ENCODE measurements at places on chromosomes 6 and 20.

GRCh38 chr20:19566226-19566945 is 191.7 kb upstream of the RIN2 start:
- DNase-seq = no peak

DNA sequence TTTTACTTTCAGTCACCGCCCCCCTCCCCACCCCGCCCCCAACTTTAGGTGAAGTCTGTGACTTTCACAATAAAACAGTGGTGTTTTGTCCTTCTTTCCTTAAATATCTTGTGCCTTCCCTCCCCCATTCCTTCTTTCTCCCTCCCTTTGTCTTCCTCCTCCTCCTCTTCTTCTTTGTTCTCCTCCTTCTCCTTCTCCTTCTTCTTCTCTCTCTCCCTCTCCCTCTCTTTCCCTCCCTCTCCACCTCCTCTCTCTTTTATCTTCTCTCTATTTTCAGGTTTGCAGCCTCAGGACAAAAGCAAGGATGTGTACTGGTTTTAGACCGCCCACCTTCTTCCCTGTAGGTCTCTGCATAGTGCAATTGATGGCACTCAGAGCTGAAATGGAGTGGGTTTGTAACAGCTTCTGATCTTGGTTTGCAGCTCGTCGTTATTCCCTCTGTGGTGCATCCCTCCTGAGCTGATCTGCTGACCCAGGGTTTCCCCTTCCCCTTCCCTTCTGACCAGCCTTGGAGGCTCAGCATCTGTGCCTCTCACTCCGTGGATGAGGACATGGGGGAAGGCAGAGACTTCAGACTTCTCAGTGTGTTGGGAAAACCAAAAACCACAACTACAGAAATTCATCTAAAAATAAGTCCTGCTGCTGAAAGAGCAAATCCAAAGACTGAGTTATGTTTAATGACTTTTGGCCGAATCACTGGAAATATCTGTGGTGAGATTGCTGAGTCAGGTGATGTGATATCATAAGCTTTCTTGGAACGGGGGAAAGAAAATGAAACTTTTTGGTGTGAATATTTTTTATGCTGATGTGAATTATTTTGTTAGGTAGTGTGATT is 6.9 kb downstream of the VGLL2 start:
- no peak for DNase-seq

DNA sequence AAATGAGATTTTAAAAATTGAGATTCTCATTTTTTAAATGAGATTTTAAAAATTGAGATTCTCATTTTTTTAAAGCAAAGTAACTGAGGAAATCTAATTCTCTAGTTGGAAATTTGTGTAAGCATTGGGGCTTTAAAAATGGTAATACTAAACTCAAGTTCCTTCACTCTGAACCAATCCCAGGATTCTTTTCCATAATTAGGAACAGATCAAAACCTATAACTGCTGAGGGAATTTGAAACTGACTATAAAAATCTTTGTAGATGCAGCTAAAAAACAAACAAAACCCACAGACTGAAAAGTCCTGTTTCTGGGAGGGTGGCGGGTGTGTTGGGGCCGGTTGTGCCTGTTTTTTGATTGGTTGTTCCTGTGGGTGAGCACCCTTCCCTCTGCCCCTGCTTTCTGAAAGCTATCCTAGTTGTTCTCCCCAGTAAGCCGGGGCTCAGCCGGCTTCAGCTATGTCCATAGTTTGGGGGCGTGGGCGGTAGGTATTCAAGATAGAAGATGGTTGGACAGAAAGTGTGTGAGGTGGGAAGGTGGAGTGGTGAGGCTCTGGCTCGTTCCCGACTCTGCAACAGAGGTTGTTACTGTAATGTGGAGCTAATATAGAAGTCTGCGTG is 49.3 kb downstream of the GFRA4 start:
- DNase-seq = no peak

GRCh38 chr6:38153076-38153797 is 333.7 kb downstream of the ZFAND3 start:
- DNase-seq = no peak

GRCh38 chr6:74964871-74965441 is 240.9 kb downstream of the COL12A1 start:
- DNase-seq = no peak

DNA sequence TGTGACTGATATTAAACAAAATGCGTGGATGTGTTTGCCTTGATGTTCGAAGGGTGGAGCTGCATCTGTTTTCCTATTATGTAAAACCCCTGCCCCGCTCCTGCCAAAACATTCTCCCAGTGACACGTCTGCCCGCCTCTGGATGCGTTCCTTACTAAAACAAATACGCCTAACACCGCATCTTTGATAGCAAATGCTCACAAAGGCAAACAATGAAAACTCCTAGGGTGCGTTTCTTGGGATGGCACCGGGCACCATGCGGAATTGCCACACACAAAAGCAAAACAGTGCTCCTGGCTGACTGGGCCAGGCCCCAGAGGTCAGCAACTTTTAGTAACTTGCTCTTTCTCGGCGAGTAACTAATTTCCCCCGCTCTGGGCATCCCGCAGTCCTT is 9.0 kb upstream of the FOXC1 start:
- no peak for DNase-seq

- DNase-seq = no peak
Observed at GRCh38 chr6:158431560-158431959, 119.3 kb downstream of the TULP4 start.

- DNase-seq = no peak
Observed at GRCh38 chr6:84836366-84836765, 72.0 kb upstream of the TBX18 start.

DNA sequence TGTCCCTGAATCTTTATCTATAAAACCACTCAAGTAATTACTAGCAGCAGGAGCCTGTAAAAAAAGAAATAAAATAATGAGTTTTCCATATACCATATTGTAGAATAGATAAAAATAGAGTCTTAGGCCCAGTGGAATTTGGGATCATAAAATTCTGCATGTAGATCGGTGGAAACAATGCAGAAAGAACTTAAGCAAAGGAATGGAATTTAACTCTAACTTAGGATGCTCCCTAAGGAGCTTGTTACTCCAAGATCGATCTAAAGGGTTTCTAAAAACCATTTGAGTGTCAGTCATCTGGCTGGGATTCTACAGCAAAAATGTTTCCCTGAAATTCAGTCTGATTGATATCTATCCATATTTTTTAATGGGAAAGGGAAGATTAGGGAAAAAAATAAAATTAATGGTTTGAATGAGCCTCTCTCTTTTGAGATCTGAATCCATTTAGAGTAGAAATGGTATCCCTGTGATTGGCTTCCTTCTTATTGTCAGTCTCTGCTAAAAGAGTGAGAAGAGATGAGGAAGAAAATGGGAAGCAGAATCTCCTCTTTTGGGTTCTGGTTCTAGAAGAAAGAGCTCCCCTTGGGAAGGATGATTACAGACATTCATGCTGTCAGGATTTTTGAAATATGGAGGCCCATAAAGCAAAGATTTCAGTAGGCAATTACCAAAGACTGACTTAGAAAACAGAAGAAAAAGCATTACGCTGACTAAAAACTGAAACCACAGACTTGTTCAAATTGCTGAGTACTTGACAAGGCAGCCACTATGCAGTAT is 564.3 kb upstream of the MARCKS start:
- no peak for DNase-seq

DNA sequence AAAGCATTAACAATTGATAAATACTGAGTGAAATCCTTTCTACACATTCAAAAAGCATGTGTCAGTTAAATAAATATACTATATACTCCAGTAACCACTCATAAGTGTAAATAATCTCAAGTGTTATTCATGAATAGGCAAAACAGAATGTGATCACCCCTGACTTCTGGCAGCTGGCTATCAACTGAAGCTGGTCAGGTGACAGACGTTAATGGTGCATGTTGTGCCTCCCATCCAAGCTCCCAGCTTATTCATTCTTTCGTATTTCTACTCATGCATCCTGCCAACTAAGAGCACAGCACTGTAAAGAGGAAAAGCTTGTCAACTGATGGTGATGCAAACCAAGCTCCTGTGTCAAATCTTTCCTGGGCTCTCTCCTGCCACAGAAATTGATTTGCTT is 7.7 kb downstream of the PSMB1 start:
- no peak for DNase-seq

- DNase-seq = no peak
Observed at GRCh38 chr6:63904650-63905248, 269.1 kb downstream of the PHF3 start.

DNA sequence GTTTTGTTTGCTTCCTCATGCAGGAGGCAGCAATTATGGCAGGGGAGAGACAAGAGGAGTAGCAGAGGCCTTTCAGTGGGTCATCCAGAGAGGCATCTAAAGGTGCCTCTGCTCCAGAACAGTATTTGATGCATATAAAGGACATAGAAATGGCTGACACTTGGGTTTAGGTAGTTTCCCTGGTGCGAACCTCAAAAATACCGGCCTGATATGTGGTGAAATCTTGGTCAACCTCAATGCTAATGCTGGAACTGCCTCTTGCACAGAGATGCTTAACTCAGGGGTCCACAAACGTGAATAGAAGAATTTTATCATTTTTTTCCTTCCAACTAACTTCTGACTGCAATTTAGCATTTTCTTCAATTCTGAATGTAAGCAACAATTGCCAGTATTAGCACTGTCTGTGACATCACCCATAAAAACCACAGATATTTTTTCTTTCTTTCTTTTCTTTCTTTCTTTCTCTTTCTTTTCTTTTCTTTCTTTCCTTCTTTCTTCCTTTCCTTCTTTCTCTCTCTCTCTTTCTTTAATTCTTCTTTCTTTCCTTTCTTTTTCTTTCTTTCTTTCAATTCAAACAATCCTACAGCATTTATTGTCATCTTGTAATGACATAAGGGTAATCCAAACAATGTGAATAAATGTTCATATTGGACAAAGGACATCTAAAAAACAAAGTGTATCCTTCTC is 180.0 kb upstream of the UST start:
- no peak for DNase-seq

DNA sequence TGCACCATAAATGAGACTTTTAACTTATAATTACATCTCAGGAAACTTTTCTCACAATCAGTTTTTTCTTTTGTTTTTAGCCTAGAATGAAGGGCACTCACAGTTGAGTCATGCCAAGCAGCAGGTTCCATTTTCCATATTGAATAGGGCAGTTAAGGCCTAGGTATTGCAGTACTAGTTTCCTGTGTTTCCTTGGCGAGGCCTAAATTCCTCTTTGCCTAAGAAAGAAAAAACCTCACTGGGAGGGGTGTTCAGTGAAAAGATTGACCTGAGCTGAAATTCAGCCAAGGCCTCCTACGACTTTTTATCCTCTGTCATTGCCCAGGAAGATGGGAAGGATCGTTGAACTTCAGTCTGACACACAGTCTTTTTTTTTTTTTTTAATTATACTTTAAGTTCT is 85.5 kb downstream of the IMPG1 start:
- no peak for DNase-seq

GRCh38 chr6:13615792-13616120 is 621 bp downstream of the NOL7 start:
- DNase-seq = peak; percentile 33

DNA sequence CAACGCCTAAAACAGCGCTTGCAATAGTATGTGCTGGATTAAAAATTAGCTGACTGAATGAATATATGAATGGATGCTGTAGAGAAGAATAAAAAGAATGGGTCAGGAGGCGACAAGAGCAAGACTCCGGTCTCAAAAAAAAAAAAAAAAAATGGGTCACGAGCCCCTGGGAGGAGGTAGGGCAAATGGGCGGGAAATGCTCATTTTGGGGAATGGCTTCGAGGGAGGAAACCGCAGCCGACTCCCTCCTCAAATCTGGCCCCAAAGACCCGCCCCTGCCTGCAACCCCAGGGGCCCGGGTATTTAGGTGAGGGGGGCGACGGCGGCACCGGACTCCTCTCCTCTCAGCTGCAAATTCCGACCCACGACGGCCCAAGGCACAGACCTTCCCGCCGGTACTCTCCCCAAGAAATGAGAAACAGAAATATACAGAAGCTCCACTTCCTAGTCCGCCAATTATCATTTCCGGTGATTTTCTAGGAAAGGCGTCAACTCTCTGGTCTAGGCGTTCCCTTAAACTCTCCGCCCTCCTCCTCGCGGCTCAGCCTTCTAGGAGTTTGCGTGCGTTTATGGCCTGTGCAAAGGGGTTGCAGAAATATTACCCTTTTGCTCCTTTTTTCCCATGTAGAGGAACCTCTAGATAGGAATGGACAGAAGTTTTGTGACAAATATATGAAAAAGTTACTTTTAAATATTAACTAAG is at the start of gene ZNF311:
TSS of gene ZNF311 (minus strand) at position 133 of the 703 bp plus-strand sequence. CDS start 1,361 bp downstream, outside the sequence.
- no peak for DNase-seq

DNA sequence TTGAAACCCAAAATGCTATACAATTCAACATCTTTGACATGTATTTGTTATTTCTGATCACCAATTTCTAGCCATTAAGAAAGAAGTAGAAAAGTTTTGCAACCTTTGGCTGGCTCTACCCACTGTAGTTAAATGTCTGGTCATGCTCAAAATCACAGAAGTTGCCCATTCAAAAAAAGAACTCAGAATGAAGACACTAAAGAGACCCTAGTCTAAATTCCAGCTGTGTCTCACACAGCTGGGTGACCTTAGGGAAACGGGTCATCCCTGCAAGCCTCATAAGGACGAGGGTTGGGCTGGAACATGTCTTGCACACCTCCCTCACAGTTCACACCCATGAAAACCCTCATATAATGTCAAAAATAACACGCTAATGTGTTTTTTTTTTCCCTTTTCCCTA is 10.3 kb downstream of the FOXQ1 start:
- no peak for DNase-seq

DNA sequence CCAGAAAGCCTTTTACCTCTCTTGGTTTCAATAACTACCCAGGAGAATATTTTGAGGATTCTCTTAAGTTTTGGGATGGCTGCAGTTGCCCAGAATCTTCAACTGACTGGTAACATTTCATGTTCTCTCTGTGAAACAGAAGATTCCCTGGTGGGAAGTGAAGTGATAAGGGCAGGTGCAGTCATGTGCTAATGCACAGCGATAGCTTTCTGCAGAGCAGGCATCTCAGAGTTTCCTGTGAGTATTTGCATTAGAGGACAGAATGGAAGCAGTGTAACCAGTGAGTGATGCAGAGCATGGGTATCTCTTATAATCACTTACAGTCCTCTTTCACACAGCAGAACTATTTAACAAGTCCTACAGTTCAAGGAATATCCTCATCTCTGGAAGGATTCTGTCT is 76.1 kb downstream of the HCRTR2 start:
- no peak for DNase-seq

GRCh38 chr20:3248167-3248992 is 9.4 kb upstream of the SLC4A11 start:
- no peak for DNase-seq

- DNase-seq = no peak
Observed at GRCh38 chr6:149111556-149112115, 205.9 kb upstream of the TAB2 start.

DNA sequence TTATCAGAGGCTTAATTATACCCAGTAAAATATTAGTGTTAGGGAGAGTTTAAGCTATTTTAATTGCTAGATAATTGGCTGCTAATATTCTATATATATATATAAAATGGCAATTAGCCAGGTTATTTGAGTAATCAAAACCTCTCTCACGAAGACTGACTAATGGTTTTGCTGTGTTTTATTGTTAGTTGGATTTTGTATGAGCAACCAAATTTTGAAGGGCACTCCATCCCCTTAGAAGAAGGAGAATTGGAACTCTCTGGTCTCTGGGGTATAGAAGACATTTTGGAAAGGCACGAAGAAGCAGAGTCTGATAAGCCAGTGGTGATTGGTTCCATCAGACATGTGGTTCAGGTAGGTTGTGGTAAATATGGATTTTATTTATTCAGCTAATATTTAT is 102.2 kb downstream of the RTN4IP1 start:
- DNase-seq = no peak

- no peak for DNase-seq
Observed at GRCh38 chr20:53794529-53795115, 201.0 kb upstream of the ZNF217 start.
